HepG2 (cell line): ENCODE measurements at places on chromosomes 13 and 19.

- no peaks in the 10 kb centered on the region for H3K27me3 ChIP-seq
- H3K27ac ChIP-seq, result peak overlapping the region; percentile 67
- H3K4me3 ChIP-seq, result no peak overlapping the region
Measured at GRCh38 chr13:42028113-42028799, 20.2 kb upstream of the DGKH start.

DNA sequence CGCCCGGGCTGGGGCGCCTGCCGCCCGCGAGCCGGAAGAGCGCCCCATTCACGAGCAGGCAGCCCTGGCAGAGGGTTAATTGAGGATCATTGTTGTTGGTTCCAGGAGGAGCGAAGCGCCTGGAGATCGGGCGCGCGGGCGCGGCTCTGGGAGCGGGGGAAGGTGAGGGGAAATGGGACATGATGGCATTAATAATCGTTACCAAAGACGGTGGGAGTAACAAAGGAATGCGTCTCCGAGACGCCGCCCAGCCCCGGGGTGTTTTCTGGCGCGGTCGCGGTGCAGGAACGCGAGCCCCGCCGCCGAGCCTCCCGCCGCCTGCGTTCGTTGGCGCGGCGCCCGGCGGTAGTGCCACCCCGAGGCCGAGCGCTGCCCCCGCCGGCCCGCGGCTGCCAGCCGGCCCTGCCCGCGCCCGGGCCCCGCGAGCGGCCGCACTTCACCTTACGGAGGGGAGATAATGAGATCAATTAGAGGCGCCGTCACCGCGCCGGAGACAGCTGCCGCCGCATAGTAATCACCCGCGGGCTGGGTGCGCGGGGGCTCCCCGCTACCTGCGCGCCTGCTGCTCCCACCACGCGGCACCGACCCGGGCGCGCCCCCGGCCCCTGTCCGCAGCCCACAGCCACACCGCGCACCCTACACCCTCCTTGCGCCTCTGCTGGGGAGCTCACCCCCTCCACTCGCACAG, 2.8 kb downstream of the ZNF536 start:
- H3K4me1 ChIP-seq, result no peaks in the 10 kb centered on the region
- no peaks in the 10 kb centered on the region; the same call in 1 of the 2 replicates for H3K27me3 ChIP-seq
- DNase-seq, result no peak
- no peak overlapping the region for H3K27ac ChIP-seq
- no peaks in the 10 kb centered on the region for H3K36me3 ChIP-seq

GRCh38 chr13:93249364-93250306, 23.0 kb downstream of the GPC6 start:
- H3K27ac ChIP-seq, result peak overlapping the region; percentile 95
- peaks cover 49% of the 10 kb centered on the region for H3K4me1 ChIP-seq
- H3K36me3 ChIP-seq, result no peaks in the 10 kb centered on the region
- no peaks in the 10 kb centered on the region for H3K27me3 ChIP-seq
- H3K4me3 ChIP-seq, result peak overlapping the region; percentile 44

DNA sequence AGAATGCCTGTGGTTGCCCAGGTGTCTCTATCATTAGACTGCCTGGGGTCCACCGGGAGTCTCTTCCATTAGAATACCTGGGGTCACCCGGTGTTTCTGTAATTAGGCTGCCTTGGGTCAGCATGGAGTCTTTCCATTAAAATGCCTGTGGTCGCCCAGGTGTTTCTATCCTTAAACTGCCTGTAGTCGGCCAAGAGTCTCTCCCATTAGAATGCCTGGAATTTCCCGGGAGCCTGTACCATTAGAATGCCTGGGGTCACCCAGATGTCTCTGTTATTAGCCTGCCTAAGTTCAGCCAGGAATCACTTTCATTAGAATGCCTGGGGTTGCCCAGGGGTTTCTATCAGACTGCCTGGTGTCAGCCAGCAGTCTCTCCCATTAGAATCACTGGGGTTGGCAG, 1492.8 kb downstream of the UQCRFS1 start:
- H3K4me3 ChIP-seq, result no peak overlapping the region
- no peaks in the 10 kb centered on the region for H3K4me1 ChIP-seq
- no peaks in the 10 kb centered on the region for H3K27me3 ChIP-seq
- H3K36me3 ChIP-seq, result no peaks in the 10 kb centered on the region
- no peak overlapping the region for H3K27ac ChIP-seq

DNA sequence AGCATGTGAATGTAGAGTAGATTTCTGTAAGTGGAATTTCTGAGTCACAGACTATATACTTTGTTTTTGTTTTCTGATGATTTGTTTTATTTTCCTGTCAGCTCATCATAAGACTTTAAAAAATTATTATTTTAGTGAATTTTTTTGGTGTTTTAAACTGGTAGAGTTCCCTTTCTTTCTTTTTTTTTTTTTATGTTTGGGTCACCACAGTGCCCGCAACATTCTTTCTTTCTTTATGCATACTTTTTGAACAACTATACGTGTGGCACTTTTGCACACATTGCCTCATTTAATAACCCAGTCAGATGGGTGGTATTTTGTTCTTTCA, 46.0 kb downstream of the WDFY2 start:
- peaks cover 66% of the 10 kb centered on the region for H3K4me1 ChIP-seq
- no peaks in the 10 kb centered on the region for H3K27me3 ChIP-seq
- H3K36me3 ChIP-seq, result peaks cover 2% of the 10 kb centered on the region; the same call in 1 of the 2 replicates
- DNase-seq, result no peak
- no peak overlapping the region for H3K27ac ChIP-seq

DNA sequence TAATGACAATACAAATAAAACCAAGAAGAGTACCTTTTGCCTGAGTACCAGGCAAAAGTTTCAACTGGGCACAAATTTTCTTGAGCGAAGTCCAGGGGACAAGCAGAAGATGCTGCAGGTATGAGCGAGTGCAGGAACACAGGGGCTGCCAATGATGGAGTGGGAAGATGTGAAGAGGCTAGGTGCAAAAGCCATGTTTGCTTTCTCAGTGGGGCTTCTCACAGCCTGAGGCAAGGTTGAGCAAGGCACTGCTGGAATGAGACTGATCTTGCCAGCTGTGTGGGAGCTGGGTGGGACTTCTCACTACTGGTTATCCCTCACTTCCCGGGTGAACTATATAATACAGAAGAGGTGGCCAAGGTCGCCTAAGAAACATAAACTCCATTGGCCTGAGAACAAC, 1200.7 kb downstream of the SLITRK1 start:
- H3K36me3 ChIP-seq, result no peaks in the 10 kb centered on the region
- H3K27ac ChIP-seq, result no peak overlapping the region
- no peak for DNase-seq
- H3K27me3 ChIP-seq, result no peaks in the 10 kb centered on the region

DNA sequence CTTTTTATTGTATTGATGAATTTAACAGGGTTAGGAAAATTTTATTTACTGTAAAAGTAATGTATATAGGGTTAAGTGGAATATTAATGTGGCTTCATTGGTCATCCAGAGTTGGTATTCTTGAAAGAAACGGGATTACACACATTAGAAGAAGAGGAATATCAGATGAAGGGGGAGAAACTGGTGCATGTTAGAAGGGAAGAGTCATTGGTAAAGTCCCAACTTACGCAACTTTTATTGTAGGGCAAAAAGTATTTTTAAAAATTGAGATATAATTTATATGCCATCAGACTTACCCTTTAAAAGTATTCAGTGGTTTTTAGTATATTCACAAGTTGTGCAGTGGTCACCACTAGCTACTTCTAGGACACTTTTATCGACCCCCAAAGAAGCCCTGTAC, 47.3 kb downstream of the DNAJC3 start:
- H3K36me3 ChIP-seq, result peaks cover 22% of the 10 kb centered on the region
- no peak overlapping the region for H3K27ac ChIP-seq
- DNase-seq, result no peak
- H3K27me3 ChIP-seq, result no peaks in the 10 kb centered on the region; the same call in 1 of the 2 replicates
- no peaks in the 10 kb centered on the region for H3K4me1 ChIP-seq

GRCh38 chr13:109938255-109938936, 152.0 kb upstream of the IRS2 start:
- H3K27ac ChIP-seq, result no peak overlapping the region
- no peaks in the 10 kb centered on the region for H3K36me3 ChIP-seq
- no peaks in the 10 kb centered on the region for H3K4me1 ChIP-seq
- no peak overlapping the region for H3K4me3 ChIP-seq
- no peak for DNase-seq
- no peaks in the 10 kb centered on the region for H3K27me3 ChIP-seq

GRCh38 chr19:3668331-3669081, 31.8 kb downstream of the PIP5K1C start:
- no peaks in the 10 kb centered on the region for H3K27me3 ChIP-seq
- peaks cover 11% of the 10 kb centered on the region for H3K36me3 ChIP-seq
- peak overlapping the region; percentile 38 for H3K27ac ChIP-seq
- H3K4me3 ChIP-seq, result no peak overlapping the region

DNA sequence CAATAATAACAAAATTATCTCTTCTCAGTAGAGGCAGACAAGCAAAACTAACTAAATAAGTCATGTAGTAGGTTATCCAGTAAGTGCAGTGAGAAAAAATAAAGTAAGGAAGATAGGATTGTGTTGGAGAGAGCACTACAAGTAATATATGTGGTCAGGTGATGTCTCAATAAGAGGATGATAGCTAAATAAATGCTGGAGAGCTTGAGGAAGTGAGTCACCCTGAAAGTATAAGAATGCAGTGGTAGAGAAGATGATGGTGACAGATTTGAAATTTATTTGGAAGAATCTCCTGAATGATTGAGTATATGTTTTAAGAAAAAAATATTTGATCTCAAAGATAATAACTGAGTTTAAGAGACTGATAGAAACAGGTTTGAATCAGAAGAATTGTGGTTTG, 152.2 kb upstream of the PRR20A start:
- H3K4me3 ChIP-seq, result no peak overlapping the region
- H3K27ac ChIP-seq, result no peak overlapping the region
- H3K36me3 ChIP-seq, result no peaks in the 10 kb centered on the region
- no peaks in the 10 kb centered on the region for H3K4me1 ChIP-seq
- DNase-seq, result no peak
- H3K27me3 ChIP-seq, result no peaks in the 10 kb centered on the region

- H3K4me3 ChIP-seq, result no peak overlapping the region
- no peak overlapping the region for H3K27ac ChIP-seq
- DNase-seq, result no peak
Measured at GRCh38 chr13:102768909-102769308, 4.7 kb downstream of the TEX30 start.

DNA sequence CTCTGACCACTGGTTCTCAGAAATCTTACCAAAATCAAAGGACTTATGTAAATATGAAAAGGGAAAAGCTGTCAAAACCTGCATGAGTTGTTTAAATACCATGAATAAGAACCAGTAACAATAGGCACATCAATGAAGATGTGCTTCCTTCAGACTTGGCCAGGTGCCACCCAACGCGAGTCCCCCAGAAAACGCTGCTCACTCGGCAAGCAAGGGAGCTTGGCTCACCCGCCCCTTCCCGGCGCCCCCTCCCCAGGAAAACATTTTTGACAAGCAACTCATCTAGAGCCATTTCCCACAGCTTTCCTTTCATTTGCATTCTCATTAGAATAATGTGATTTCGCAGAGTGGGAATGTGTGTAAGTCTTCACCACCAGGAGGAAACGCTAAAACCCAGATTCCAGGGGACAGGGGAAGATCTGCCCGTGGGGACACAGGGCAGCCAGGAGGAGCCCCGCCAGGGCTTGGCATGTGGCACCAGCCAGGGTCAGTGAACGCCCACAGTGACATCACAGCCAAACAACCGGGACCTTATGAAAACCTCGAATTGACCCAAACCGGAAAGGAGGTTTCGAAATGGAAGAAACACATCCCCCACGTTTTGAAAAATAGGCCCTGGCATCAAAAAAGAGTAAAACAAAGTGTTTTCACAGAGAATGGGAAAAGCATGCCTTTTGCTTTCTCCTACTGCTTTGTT, 366.2 kb upstream of the TSHZ3 start:
- H3K36me3 ChIP-seq, result no peaks in the 10 kb centered on the region
- no peak for DNase-seq
- H3K4me3 ChIP-seq, result no peak overlapping the region
- no peak overlapping the region for H3K27ac ChIP-seq
- no peaks in the 10 kb centered on the region for H3K27me3 ChIP-seq

DNA sequence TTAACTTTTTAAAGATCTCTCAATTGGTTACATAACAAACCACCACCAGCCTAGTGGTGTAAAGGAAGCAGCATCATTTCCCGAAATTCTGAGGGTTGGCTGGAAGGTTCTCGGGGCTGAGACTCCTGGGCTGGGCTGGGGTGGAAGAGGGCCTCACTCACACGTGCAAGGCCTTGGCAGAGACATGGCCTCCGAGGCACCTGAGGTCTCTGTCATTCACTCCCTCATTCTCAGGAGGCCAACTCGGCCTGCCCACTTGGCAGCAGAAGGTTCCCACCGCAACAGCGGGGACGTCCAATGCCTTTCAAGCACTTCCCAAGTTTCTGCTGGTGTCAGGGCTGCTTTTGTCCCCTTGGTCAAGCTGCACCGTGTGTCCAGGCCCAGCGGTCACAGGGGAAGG, 18.6 kb upstream of the RASA3 start:
- H3K27me3 ChIP-seq, result peaks cover 39% of the 10 kb centered on the region; the same call in 2 of the 3 replicates
- no peaks in the 10 kb centered on the region for H3K4me1 ChIP-seq

DNA sequence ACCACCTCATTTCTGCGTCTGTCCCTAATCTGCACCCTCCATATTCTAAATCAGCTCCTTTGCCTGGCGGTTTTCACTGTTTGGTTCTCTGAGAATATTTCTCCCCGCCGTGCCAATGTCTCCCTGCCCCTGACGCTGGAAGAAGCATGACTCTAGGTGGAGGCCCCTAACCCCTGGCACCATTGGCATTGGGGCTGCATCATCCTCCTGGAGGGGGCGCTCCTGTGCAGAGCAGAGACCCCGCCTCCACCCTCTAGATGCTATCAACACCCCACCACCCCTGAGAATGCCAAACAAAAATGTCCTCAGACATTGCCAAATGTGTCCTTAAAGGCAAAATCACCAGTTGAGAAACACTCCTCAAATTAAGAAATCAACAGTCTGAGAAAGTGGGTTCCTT, 6.5 kb downstream of the ZSCAN5B start:
- no peaks in the 10 kb centered on the region for H3K4me1 ChIP-seq
- no peak overlapping the region for H3K4me3 ChIP-seq
- no peaks in the 10 kb centered on the region for H3K36me3 ChIP-seq
- no peaks in the 10 kb centered on the region; the same call in 1 of the 2 replicates for H3K27me3 ChIP-seq
- no peak for DNase-seq

GRCh38 chr13:87356314-87356713, 314.9 kb upstream of the SLITRK5 start:
- no peak for DNase-seq
- H3K4me1 ChIP-seq, result no peaks in the 10 kb centered on the region
- H3K27me3 ChIP-seq, result no peaks in the 10 kb centered on the region
- H3K36me3 ChIP-seq, result no peaks in the 10 kb centered on the region
- no peak overlapping the region for H3K4me3 ChIP-seq
